ENCODE measurements at places on chromosomes 4 and X.
A peak's percentile ranks its signal among the peaks of the same experiment; 100 is the strongest.

DNA sequence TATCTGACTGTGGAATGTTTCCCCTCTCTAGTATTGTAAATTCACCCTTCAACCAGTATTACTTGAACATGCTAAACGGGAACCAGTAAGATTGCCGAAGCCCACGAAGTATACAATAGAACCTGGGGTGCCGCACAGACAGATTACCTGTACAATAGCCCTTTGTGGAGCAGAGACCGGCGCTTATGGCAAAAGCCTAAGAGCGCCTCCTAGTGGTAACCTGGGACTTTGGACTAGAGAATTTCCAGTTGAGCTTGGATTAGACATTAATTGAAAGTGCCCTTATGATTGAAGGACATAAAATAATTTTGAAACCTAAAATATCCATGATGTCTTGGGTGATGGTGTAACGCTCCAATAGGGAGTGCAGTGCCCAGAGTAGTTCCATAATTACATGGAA, 14.1 kb downstream of the ZNF157 start:
- no peak for DNase-seq

DNA sequence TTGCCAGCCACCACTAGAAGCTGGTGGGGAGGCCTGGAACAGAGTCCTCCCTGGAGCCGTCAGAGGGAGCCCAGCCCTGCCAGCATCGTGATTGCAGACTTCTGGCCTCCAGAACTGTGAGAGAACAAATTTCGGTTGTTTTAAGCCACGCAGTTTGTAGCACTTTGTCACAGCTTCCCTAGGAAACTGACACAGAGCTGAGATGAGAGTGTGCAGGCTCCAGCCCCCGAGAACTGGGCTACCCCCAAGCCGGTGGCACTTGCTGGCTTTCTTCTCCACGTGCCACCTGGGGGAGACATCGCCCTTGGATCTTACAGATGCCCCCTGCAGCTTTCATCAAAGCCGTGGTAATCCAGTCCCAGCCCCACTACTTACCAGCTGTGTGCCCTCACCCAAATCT, 83.7 kb downstream of the PPP2R2C start:
- no peak for DNase-seq

- DNase-seq = no peak
These were observed 246.4 kb upstream of the SLC7A11 start for GRCh38 chr4:138488533-138488932.

DNA sequence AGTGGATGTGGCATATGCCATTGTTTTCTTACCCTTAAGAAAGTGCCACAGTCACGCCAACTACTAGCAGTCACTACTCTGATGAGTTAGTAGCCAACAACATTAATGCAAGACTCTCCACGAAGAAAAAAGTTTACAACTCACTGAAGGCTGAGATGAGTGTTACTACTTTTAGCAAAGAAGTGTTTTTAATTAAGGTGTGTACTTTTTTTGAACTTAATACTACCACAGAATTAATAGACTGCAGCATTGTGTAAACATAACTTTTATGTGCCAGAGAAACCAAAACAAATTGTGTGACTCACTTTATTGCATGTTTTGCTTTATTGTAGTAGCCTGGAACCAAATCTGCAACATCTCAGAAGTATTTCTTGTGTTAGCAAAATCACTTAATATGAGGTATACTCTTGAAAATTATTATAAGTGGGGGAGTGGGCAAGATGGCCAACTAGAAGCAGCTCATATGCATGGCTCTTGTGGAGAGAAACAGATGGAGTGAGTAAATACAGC, 2.2 kb upstream of the UGT2B4 start:
- DNase-seq = no peak

- peak; percentile 69 for DNase-seq
These were observed at the start of gene ABCG2 for GRCh38 chr4:88158489-88159228. ABCG2 (minus strand) TSS chr4:88158639; CDS start chr4:88139995, 18,644 bp downstream.

DNA sequence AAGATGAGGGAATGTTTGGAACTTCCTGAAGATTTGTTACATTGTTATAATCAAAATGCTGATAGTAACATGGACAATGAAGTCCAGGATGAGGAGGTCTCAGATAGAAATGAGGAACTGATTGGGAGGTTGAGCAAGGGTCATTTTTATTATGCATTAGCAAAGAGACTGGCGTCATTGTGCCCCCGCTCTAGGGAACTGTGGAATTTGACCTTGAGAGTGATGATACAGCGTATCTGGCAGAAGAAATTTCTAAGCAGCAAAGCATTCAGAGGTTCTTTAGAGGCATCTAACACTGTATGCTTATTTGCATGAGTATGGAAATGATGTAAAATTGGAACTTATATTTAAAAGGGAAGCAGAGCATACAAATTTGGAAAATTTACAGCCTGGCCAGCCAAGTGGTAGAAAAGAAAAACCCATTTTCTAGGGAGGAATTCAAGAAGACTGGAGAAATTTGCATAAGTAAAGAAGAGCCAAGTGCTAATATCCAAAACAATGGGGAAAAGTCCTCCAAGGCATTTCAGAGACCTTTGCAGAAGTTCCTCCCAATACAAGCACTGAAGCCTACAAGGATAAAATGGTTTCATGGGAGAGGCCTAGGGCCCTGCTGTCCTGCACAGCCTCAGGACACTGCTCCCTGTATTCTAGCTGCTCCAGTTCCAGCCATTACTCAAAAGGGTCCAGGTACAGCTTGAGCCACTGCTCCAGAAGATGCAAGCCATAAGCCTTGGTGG, 483.0 kb upstream of the NDST4 start:
- DNase-seq = no peak
